ENCODE measurements at places on chromosomes 12 and 14. TPM values are rescaled to one million over a fixed set of nuclear protein-coding genes. Genes with fewer than 3 reads are reported as not detected.

GRCh38 chr12:15589328-15590032 is 199.7 kb downstream of the EPS8 start:
- DNase-seq: no peak

- DNase-seq: no peak
Measured at GRCh38 chr14:80996049-80996901, 40.9 kb downstream of the TSHR start.

DNA sequence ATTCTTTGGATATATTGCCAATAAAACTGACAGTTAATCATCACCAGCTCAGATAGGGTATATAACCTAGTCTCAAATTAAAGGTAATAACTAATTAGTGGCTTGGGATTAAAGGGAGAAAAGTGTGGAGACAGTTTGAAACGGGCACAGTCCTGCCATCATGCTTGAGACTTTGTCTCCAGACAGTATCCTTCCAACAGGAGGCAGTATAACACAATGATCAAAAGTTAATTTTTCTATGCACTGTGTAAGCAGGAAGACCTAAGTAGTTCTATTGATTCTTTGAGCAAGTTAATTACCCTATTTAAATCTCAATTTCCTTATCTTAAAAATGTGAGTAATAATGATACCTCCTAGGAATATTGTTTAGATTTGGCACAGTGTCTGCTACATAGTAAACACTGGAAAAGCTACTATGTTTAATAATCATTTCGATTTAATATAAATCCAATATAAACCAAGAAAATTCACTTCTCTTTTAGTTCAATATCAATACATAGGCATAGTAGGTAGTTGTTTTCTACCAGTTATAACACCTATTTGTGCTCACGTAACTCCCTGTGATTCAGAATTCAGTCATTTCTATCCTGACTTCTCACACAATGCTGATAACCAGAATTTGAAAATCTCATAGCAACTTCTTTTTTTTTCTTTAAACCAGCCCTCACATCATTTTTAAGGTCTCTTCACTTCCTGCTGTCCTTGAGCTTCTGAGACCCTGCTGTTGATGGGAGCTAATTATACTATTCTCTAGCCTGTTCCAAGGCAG is 53.7 kb downstream of the GALNT4 start:
- no peak for DNase-seq

CRIP2 gene
- total RNA-seq: 3.8 TPM

AKAP5 gene
- 7.3 TPM for total RNA-seq

Data from SJSA1 (cell line).